ENCODE measurements at places on chromosomes 2 and 18.

GRCh38 chr18:48274301-48274700, 134.9 kb downstream of the ZBTB7C start:
- DNase-seq: no peak

DNA sequence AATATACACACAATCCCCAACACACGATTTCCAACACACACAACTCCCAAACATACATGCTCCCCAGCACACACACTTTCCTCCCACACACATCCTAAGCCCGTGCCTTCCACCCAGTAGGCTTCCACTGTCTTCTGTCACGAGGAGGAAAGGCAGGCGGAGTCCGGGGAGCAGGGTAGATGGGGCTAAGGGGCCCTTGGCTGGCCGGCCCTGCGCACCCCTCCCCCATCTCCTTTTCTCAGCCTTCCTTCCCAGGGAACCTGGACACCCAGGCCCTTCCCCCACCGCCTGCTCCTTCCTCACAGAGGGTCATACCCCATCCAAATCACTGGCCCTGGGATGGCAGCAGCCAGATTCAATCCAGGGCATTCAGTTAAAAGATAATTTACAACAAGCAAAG, 3.4 kb upstream of the PDCD1 start:
- no peak for DNase-seq

- DNase-seq: no peak
Measured at GRCh38 chr2:31874071-31874470, 136.7 kb downstream of the MEMO1 start.

- DNase-seq: no peak
Measured at GRCh38 chr2:163756588-163756987, 20.8 kb upstream of the FIGN start.

DNA sequence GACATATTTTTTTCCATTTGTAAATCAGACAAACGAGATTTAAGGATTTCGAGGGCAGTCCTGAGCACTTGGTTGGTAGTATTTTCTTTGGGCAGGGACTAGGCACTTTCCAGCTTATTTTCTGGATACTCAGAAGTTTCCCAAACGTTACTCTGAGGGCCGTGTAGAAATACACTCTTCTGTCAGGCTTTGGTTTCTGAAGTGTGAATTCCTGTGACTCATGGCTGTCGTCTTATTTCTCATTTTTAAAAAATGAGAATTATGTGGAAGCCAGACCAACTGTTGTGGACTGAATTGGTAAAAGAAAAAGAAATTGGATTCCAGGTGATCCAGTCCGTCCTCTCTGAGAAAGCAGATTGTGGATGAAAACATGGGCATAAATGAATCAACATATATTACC, 658.6 kb upstream of the FANCL start:
- no peak for DNase-seq

GRCh38 chr2:46082531-46083485, 214.4 kb upstream of the EPAS1 start:
- DNase-seq: no peak

DNA sequence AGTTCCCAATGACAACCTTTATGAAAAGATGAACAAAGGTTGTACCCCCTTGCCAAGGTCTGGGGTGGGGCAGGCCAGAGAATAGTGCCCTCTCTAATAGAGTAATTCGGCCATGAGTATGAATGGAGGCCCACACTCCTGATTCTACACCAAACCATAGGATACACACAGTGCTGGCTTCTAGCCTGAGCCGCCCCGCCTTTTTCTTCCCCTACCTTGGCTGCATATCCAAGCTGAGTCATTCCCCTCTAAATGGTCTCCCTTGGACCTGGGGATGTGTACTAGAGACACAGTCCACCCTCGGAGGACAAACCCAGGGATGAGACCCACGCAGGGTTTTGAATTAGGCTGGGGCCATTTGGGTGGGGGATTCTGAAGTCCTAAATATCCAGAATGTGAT, 107.2 kb upstream of the CAPN13 start:
- no peak for DNase-seq

DNA sequence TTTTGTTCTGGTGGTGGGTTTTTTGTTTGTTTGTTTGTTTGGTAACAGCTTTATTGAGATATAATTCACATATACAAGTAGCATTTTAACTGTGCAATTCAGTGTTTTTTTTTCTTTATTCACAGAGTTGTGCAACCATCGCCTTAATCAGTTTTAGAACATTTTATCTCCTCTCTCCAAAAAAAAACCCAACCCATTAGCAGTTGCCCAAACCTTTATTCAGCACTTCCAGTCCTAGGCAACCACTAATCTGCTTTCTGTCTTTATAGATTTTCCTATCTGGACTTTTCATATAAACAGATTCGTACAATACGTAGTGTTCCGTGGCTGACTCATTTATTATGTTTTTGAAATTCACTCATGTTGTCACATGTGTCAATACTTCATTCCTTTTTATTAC, 38.7 kb downstream of the CCDC138 start:
- DNase-seq: no peak

DNA sequence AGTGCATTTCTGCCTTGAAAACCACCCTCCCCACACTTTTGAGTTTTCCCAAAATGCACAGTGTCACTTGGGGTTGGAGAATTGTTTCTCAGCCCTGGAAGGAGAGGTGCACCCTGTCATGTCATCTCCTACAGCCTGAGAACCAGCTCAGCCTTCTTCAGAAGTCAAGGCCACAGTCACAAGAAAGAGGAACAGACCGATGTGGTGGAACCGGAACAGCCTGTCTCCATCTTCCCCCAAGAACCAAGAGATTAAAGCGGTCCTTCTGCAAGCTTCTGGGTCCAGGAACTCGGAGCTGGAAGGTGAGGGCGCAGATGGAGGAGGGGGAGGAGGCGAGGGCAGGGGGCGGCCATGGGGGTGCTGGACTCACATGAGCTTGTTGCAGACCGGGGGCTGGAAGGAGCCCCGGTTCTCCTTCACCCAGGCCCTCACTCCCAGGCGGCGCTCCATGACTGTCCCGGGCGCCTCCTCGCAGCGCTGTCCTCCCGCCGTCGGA, 248 bp downstream of the HAAO start:
- DNase-seq: no peak

DNA sequence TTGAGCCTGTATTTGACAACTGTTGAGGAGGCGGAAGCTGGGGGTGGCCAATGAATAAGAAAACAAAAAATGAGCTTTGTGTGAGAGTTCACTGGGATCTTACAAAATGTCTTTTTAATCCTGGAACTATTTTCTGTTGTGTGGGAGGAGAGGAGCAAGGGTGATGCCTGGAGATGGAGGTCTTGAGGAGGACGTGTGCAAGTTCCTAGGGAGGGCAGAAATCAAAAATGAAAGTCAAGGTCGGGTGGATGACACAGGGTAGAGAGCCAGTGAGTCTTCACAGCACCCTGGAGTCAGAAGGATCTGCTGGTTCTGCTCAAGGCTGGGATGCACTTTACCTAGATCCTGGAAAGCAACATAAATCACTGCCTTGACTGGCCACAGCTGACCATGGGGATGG, 180.3 kb upstream of the PKDCC start:
- DNase-seq: no peak

DNA sequence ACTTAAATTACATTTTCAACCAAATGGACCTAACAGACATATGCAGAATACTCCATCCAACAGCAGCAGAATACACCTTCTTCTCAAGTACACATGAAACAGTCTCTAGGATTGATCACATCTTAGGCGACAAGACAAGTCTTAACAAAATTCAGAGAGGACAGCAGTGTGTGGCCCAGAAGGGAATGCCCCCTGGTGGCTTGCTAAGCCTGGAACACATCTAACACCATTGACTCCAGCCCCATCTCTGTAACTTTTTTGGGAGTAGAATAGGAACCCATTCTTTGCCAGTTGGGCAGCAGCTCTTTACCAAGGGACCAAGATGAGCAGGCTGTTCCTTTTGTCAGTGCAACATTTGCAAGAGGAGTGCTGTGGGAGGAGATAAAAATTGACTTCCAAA, 249.9 kb downstream of the PLCL1 start:
- DNase-seq: no peak

DNA sequence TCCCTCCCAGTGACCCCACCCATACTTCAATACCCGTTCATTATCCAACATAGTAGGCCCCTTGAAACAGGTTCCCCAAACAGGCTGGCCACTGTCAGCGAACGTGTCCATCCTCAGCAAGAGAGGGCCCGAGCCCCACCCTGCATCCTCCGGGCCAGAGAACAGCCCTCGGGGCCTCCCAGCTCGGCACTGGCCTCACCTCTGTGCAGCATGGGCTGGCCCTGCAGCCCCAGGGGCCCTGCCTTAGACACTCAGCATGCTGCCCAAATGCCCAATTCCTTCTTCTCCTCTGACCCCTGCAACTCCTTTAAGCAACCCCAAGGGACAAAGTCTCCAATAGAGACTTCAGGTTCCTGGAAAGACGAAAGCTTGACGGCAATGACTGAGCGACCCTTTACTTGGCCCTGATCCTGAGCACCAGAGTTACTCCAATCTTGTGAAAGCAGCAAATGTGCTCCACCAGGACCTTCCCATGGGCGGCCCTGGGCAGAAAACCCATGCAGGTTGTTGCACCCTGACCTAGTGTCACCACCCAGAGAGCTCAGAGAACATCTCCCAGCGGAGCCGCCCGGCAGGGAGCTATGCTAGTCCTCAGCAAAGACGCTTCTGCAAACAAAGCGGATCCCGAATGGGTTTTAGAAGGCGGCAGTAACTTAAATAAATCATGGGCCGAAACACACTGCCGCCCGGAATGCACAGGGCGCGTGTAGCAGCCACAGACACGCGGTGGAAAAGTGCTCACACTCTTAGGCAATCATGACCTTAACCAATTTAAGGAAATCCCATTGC, 782 bp downstream of the COL6A3 start:
- DNase-seq: no peak
